ENCODE measurements at places on chromosomes 6 and 20.

DNA sequence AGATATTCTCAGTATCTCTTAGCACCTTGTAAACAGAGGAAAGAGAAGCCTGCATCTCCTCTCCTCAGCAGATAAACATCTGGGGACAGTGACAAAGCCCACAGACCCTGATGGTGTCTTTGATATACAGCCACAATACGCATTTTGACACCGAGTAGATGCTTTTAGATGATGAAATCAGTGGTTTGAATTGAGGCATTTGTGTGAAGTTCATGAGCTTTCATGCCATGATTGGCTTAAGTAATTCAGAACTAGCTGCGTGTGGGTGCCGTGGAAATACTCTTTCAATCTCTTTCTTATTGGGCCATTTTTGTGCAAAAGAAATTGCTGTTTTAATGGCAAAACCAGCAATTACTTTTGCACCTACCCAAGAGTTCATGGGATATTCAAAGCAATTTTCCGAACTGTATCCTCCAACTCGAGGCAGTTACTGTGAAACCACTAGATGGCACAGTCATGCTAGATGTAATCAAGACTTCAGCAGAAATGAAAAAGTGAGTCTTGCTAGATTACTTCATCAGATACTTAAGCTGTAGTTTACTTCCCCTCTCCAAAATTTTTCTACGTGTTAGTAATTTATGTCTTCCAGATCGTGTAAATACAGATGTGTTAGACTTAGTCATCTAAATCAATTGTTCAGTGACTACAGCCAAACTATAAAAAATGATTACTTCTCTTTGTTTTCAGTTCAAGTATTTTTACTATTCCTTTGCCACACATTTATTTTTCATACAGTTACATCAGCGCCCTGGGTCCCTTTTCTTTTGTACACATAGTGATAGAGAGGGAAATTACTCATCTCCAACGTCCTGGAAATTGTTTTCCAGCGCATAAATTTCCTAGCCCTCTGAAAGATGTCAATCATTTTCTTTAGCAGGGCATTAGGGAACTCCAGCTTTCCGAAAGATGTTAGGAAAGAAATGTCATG, 49.4 kb downstream of the IYD start:
- DNase-seq: no peak

GRCh38 chr6:131167773-131168172, 32.5 kb downstream of the AKAP7 start:
- no peak for DNase-seq

DNA sequence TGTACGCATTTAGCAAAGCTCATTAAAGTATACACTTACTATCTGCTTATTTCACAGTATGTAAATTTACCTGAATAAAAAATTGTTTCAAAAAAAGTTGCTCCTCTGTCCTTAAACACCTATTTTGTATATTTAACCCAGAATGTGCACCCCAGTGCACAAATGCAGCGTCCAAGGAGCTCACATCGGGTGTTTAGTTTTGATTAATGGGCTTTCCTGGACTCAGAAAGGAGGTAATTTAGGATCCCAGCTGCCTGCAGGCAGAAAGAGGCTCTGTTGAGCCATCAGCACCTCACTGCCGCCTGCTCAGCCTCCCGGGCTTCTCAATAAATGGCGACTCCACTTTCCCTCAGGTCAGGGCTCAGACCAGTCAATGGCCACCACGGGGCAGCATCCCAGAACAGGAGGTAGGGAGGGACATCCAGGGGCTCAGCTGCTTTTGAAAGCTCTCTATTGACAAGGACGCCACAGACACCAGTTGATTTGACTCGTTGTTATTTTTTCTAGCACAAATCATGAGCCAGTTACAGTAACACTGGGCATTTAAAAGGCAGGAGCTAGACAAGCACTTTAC, 70.2 kb upstream of the TBC1D7 start:
- no peak for DNase-seq

DNA sequence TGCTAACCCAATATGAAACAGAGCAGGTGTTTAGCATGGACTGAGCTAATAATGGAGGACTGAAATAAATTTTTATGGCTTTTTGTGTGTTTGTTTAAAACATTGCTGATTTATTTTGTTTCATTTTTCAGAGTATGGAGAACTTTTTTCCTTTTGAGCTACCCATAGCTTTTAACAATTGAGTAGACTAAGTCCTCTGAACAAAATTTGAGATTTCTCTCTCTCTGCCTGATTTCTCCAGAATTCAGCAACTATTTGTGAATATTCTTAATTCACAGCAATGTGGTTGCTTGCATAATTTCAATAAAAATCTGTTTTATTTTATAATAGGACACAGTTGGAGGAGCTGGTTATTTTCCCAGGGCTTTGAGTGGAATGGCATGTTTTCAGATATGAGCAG, 103.7 kb downstream of the TPBG start:
- DNase-seq: no peak

DNA sequence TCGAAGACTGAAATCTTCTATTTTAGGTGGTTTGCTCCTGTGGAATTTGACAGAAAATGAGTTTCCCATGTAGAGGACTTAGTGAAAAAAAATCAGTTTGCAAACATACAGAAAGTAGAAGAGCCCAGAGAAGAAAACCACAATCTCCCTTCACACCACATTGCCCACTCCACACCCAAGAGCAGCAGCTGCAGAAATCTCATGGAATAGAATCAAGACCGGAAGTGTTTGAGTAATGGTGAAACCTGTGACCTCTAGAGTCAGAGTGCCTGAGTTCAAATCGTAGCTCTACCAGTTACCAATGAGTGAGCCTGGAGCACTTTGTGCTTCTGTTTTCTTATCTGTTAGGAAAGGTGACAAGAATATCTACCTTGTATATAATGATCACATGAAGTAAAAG, 4.6 kb downstream of the SIRPG start:
- no peak for DNase-seq

DNA sequence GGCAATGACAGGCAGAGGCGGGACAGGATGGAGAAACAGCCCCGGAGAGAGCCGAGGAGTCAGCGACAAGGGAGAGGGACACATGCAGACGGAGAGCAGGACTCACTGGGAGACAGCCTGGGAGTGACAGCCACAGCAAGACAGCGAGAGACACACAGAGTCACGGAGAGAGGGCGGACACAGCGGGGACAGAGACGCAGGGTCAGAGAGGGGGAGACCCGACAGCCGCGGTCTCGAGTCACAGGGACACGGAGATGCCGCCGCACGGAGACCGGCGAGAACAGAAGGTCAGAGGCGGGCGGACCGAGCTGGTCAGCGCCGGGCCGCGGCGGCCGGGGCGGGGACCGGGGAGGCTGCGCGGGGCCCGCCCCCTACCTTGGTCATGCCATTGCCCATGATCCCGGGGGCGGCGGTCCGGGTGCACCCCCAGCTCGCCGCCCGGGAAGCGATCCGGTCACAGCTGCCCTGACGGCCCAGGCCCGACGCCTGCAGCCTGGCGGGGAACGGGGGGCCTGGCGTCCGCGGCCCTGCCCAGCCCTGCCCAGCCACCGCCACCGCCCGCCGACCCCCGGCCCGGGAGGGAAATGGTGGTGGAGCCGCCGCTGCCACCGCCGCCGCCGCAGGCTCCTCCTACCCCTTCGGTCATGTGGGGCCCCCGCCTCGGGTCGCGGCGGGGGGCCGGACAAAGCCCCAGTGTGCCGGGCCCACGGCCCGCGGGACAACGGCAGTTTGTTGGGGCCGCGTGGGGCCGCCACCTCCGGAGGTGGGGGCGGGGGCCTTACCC, at the start of the genes DUSP15 and TTLL9:
TSS of gene DUSP15 (minus strand) at position 586 of the 784 bp plus-strand sequence. CDS start at position 396, 190 bp downstream.
TSS of gene TTLL9 (plus strand) at position 693 of the 784 bp plus-strand sequence. CDS start 493 bp downstream, outside the sequence.
- no peak for DNase-seq

GRCh38 chr6:109292983-109293586, 89.2 kb downstream of the CD164 start:
- no peak for DNase-seq

DNA sequence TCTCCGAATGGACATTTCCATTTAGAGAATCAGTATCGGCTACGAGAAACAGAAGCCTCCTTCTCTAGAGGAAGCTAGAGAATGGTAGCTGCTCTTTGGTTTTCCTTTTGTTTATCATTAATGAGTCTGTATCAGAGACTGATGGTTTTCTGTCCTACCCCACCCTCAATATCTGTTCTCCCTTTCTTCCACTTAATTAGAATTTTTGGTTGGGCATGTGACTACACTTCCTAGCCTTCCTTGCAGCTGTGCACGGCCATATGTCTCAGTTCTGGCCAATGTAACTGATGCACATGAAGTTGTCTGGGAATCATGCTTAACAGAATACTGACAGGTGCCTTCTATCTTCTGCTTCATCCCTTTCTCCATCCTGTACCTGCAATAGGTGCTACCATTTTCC, 19.0 kb downstream of the RNF24 start:
- no peak for DNase-seq

GRCh38 chr20:33589059-33589458, 73.1 kb upstream of the C20orf144 start:
- no peak for DNase-seq

GRCh38 chr6:79048611-79049010, 29.4 kb downstream of the PHIP start:
- DNase-seq: no peak

GRCh38 chr6:50653253-50653652, 60.1 kb upstream of the TFAP2D start:
- DNase-seq: no peak

- no peak for DNase-seq
Observed at GRCh38 chr6:53282741-53283140, 66.0 kb downstream of the ELOVL5 start.

- DNase-seq: no peak
Observed at GRCh38 chr20:37839432-37839827, 63.5 kb upstream of the VSTM2L start.

DNA sequence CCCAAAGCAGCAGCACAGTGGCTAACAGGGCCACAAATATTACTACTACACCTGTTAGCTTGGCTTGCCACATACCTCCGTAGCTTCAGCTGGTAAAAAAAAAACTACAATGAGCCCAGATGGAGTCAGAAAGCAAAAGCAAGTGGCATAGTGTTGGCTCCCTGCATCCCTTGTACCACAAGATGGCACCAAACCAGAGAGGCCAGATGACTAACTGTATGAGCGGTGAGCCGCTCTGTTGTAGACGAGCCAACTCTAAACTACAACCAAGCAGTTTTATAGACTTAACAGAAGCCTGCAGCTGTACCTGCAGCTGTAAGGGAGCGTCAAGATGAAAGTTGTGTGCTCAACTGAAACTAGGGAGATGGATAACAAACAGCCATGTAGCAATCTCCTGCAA, 84.5 kb upstream of the MCHR2 start:
- no peak for DNase-seq

DNA sequence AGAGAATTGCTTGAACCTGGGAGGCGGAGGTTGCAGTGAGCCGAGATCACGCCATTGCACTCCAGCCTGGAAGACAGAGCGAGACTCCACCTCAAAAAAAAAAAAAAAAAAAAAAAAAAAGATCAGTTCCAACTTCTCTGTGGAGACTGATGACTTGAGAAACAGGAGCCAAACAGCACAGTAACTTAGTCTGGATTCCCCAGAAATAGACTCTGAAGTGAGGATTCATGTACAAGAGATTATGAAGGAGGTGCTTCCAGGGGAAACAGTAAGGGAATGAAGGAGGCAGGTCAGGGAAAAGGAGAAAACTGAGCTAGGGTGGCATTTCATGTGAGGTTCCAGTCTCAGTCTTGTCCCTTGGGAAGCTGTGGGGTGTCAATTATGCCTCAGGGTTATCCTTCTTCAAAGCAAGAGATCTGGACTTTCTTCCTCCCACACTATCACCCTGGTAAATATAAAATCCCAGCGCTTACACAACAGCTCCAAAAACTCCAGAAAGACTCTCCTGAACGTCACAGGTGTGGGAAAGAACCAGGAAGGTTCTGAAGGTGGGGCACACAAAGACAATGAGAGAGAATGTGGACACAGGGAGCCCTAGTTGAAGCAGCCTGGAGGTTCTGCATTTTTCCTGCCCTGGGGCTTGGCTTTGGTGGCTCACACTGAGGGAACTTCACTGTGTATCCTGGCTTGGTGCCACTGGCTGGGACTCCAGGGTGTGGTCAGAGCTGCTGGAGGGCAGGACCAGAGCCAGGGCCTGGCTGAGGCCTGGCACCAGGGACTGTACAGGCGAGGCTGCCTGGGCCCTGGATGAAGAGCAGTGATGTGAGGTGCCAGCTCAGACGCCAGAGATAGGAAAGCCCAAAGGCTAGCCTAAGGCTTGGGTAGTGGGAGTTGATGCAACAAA, 46.8 kb downstream of the PCNA start:
- DNase-seq: no peak

DNA sequence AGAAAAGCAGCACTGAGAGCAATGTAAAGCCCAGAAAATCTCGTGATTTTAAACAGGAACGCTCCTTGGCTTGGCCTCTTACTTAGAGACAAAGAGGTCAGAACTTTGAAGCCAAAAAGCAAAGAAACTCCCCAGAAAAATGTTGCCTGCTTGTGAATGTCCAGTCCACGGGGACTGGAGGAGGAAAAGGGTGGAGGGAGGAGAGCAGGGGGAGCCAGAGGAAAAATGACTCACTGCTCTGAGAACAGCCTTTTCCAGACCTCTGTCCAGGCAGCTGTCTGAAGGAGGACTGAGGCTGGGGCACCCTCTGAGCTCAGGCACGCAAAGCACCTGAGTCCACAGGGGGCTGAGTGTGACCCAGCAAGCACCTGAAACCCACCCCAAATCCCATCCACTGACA, 64.7 kb downstream of the TRAM2 start:
- no peak for DNase-seq

GRCh38 chr20:1973601-1974440, 20.0 kb downstream of the PDYN start:
- no peak for DNase-seq

DNA sequence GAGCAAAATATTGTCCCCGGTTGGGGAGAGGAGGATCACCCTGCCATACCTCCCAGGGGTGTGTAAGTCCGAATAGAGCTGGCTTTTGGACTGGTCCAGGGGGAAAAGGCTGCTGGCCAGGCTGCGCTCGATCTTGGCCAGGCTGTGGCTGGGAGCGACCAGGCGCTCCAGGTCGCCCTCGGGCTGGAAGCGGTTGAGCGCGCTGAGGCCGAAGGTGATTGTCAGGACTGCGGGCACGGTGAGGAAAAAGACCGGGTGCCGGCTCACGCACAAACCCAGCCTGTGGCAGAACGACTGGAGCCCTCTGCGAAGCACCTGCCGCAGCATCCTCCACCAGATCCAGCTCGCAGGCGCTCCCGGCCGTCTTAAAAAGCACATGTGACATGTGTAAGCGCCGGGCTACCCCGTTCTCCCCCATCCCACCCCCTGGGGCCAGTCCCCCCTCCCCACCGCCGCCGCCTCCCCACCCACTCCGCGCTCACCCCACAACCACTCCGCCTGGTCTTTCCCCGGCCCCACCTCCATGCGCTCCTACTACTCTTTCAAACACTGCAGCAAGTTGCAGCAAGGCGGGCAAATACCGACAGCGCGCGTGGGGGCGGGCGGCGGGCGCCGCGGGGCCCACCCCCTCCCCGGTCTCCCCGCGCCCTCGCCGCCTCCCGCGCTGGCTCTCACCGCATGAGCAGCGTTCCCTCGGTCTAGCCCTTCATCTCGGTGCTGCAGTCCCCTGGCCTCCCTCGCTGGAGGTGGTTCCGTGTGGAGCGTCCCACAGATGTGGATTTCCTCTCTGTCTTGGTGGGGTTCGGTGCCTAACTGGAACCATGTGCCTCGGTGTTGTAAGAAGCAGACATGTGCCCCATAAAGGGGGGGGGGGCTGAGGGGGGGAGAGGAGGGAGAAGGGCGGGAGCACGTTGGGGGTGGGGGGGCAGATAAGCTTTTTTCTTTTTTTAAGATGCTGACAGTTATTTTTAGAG, 42.4 kb downstream of the PTCHD4 start:
- DNase-seq: no peak
